Stimulated activated CD4-positive, alpha-beta T cell treated with anti-CD3 and anti-CD28 coated beads, Interleukin-2, amount 100 ng/mL, for 48 hours (primary cell): ENCODE measurements at places on chromosomes 2 and 18.

DNA sequence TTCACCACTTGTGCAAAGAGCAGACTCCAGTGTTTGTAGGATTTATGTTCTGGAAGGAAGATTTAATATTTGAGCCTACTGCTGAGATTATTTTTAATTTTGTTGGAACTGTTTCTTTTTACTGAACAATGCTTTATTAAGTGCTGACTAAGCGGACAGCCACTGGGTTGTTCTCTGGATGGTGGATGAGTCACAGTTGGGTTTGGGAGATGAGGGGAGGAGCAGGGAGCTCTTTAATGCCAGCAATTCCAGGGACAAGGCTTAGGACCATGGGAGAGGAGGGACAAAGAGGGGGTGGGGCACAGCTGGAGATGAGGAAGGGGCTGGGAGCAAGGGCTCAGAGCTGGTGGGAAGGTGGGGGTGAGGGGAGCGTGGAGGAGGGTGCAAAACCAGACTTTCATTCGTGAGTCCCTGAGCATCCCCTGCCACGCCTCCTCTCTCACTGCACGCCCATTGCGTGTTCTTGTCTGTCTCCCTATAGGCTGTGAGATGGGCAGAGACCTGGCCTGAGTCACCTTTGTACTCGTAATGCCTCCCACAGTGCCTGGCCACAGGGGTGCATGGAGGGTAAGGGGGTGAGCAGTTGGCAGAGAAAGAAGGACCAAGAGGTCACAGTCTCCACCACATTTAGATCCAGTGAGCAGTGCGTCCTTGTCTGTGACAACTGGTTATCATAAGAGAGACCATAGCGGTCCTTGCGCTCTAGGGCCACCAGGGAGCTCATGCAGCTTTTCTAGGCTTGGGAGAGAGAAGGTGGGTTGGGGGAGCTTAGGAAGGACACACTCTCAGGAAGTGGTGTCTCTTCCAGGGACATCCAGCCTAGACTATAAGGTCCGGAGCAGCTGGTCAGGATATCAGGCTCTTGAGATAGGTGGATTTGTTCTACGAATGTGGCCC is 18.4 kb downstream of the SLC4A3 start:
- DNase-seq: no peak

- DNase-seq: no peak
Measured at GRCh38 chr2:97718051-97718882, 4.9 kb downstream of the ZAP70 start.

- DNase-seq: no peak
Measured at GRCh38 chr2:46555646-46556234, 76.4 kb downstream of the TMEM247 start.

DNA sequence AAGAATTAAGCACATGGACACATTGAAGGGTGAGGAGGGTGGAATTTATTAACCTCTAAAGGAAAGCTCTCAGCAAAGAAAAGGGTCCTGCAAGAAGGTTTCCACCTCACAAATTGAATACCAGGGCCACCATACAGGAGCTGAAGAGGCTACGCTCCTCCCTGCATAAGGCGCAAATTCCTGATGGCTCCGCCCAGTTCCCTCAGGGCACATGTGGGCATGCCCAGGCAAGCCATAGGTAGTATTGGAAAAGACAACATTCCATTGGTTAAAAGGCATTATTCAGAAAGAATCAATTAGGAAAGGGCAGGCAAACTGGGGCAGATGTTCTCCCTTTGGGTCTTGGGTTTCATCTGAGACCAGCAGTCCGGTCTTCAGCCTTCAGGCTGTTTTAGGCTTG is 161.2 kb downstream of the PTPRM start:
- no peak for DNase-seq

- DNase-seq: no peak
Measured at GRCh38 chr2:233794128-233794658, 16.1 kb downstream of the MROH2A start.

DNA sequence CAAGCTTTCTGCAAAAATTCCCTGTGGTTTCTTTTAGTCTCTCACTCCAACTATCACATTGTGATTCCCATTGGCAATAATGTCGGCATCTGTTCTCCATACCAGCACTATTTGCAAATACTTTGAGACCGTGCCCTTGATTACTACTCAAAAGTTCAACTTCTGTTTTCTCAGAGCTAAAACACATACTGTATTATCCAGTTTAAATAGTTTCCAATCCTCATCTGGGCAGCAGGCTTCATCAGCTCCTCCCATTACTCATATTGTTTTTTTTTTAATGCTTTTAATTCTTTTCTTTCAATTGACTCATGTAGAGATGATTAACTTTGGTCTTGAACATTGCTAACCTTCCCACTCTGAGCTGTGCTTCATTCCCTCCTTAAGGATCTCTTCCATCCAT is 135.8 kb downstream of the METTL8 start:
- no peak for DNase-seq

GRCh38 chr18:62919109-62919838 is 203.9 kb downstream of the PHLPP1 start:
- DNase-seq: no peak

- no peak for DNase-seq
Measured at GRCh38 chr2:240460781-240461431, 25.4 kb downstream of the GPC1 start.

- DNase-seq: no peak
Measured at GRCh38 chr18:27585602-27586173, 400.6 kb upstream of the CHST9 start.

GRCh38 chr2:9471206-9471605 is 3.1 kb upstream of the IAH1 start:
- DNase-seq: no peak

DNA sequence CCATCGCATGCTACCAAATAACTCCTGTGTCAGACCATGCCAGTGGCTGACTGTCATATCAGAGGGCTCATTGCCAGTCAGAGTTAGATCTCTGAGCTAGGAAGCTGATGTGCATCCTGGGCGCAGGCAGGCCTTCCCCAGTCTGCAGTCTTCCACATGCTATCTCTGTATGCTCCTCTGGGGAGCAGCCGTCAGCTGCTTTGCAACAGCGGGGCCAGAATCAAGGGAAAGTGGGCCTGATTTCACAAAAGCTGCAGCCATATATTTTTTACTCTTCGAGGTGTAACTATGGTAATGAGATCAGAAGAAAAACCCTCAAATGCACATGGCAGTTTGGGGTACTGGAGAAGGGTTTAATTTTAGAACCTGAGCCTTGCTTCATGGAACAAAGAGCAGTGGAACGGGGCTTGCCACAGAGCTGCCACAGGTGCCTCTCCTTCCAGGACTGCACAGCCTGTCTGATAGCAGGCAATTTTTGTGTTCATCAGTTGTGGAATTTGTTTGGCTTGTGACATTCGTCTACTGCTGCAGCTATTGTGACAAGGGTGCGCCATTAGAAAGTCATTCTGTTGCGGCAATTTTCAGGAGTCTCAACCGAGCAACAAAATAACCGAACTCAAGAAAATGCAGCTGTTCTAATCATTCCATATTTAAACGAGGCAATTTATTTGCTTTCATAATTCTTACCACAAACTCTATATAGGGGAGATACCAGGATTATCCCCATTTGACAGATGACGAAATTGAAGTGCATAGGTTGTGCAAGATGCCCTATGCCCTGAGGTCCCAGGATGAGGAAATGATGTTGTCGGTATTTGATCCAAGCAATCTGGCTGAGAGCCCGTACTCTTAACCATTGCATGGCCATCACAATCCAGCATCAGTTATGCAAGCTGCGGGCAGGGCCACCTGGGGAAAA is 109.6 kb upstream of the CYRIA start:
- no peak for DNase-seq

GRCh38 chr2:46821600-46821999 is 94.0 kb downstream of the MCFD2 start:
- DNase-seq: no peak

GRCh38 chr2:32895424-32895823 is 51.3 kb upstream of the LTBP1 start:
- DNase-seq: no peak

GRCh38 chr18:2956056-2956455 is 56.9 kb downstream of the LPIN2 start:
- DNase-seq: no peak

GRCh38 chr2:218290316-218291261 is 1.7 kb downstream of the TMBIM1 start:
- DNase-seq: no peak

DNA sequence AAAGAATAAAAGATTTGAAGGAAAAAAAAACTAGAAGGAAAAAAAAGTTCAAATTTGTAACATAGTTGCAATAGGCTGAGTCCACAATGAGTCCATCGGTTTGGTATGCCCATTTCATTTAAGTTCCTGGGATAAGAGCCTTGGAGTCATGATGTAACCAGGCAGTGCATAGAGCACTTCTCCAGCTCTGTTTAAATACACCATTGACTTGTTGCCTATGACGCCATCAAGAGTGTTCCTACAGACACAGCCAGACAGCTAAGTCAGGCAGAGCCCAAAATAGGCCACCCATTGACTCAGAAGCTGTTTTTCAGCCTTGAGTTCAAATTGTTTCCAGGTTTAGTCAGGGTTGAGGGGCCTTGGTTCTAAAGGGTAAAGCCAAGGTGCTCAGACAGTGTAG is 44.9 kb downstream of the SOCS6 start:
- no peak for DNase-seq

DNA sequence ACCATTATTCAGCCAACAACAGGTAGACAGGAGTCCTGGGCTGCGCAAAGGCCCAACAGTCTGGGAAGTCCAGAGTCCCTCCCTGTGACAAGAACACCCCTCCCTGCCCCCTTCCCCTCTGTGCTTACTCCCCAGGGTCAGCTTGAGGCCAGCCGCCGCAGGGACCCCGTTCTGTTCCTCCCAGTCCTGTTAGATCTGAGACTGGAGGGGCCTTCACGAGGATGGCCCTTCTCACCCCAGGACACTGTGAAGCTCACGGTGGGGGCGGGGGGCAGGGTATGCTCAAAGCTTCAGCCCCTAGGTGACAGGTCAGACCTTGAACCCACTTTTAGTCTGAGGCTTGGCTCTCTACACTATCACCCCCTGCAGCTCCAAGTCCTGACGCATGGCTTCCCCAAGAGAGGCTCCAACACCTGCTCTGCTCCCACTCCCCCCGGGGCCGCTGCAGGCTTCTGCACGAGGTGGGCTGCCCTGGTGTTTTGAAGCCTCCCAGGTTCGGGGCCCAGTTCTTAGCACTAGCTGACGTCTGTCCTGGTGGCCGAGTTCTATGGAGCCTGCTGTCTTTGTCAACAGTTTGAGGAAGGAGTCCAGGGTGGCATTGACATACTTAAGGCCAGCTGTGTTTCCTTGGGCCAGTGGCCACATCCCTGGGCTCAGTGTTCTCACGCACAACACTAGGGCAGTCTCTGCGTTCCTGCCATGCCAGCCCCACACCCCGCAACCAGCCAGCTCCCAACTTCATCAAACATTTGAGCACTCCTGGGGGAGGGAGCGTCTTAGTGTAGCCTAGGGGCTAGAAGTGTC is 37.2 kb upstream of the HPCAL1 start:
- no peak for DNase-seq

DNA sequence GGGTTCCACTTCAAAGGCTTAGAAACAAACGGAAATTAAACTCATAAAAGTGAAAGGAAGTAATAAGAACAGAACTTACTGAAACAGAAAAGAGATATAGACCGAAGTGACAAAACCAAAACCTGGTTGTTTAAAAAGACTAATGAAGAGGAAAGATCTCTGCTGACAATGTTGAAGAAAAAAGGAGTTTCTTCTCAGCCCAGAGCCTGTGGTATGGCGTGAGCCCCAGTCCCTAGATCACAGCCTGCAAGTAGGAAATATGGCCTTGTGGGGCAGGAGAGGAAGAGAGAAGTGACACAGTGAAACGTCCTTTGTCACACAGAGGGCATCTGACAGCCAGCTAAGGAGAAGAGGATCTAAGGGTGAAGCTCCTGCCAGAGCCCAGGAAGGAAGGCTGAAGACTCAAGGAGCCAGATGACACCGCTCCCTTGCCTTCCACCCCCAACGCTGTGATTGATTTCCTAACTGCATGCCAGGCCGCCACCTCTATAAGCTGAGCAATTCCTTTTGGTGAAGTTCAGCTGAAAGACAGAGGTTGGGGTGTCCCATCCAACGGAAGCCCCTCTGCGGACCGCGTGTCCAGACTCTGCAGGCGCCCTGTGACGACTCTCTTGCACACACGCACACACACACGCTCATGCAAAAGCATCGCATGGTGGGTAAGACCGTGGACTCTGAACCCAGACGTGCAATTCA is 141.1 kb downstream of the HDAC4 start:
- no peak for DNase-seq

DNA sequence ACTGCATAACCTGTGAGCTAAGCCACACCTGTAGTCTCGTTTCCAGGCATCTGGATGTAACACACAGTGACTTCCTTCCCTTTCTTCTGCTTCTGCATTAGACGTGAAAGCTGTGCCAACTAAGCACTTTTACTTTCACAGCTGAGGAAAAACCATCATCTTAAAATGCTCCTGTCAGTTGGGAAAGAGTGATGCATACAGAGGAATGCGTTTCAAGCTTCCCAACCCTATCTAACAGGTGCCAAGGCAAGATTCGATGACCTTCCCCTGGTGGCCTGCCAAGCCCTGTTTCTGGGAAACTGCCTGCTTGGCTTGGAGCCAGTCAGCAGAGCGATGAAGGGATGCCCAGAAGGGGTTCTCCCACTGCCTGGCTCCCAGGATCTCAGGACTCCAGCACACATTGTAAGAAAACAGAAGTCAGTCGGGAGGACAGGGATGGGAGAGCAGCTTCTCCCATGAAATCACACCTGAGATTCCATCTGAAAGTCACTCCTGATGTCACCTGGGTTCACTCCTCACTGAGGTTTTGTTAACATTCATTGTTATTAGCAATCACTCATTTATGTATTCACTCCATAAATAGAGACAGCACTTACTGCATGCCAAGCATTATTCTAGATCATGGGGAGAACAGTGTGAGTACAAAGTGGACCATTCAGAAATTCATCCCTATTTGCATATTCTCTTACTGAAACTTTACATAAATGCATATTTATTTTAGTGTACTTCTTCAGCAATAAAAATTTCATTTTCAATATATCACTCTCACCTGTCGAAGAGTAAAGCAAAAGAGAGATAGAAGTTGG is 64.1 kb downstream of the DTNA start:
- DNase-seq: no peak

- DNase-seq: no peak
Measured at GRCh38 chr2:128302744-128303067, 16.0 kb downstream of the HS6ST1 start.

DNA sequence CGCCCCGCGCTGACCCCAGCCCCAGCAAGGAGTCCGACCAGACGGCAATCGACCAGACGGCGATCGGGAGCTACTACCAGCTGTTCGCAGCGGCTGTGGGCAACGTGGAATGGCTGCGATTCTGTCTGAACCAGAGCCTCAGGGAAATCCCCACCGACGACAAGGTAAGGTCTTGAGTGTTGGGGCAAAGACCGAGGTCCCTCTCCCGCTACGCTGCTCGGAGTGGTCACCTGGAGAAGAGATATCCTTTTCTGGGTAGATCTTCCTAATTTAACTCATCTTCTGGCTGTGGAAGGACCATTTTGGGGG is 704 bp downstream of the ANKRD53 start:
- no peak for DNase-seq

DNA sequence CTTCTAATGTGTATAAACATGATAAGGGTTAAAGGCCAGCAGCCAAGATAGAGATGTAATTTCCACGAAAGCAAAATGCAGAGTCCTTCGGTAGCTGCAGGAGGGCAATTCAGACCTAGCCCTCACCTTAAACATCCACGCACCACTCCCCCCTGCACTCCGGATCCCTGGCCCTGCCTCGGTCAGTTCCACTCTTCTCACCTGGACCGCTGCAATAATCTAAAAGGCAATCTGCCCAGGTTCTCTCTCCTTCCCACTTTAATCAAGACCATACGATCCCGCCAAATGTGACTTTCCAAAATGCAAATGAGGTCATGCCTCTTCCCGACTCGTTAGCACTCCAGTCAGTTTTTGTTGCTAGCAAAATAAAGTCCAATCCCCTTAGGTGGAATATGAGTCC is 485.2 kb downstream of the EIPR1 start:
- DNase-seq: no peak

- DNase-seq: no peak
Measured at GRCh38 chr2:104447831-104448434, 406.0 kb upstream of the POU3F3 start.
